Stimulated activated CD8-positive, alpha-beta memory T cell treated with anti-CD3 and anti-CD28 coated beads, Interleukin-4, amount 100 ng/mL, for 4 hours (primary cell): ENCODE measurements at places on chromosomes 13 and 19.

- DNase-seq = no peak
Observed at GRCh38 chr19:5321851-5322681, 18.5 kb downstream of the PTPRS start.

DNA sequence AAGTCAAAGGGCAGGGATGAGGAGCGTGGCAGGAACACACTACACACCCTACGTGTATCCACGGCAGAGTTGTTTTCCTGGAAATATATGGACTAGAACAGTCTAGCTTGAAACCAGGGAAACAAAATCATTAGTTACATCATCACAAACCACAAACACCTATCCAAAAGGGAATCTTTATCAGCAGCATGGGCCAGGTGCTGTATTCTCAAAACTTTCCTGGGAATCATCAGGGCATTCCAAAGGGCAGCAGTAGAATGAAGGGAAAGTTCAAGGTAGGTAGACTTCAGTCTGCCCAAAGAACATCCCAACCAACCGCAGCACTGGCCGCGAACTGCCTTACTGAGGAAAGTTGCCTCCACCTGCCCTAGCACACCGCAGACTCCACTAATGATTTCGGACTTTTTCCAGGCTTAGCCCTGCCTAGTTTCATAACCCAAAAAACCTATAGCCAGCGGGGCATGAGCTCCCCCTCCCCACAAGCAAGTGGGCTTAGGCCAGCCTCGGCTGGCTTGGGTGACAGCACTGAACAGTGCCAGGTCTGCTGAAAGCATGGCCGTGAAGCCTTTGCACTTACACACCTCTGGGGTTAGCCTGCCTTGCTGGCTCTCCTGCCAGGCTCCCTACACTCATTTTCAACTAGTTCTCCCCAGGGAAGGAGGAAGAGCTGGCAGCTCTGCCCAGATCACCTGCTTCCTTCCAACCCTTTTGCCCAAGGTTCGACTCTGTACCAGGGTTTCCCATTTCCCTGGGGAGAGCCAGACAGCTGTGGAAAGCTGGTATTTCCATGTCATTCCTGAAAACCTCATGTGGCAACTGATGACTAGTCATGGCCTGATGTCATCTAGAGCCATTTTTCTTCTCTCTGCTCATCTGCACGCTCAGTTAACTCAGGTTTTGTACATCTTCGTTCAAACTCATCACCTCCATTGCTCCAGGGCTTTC is 77.3 kb upstream of the UBAC2 start:
- no peak for DNase-seq

GRCh38 chr13:67138970-67139369 is 91.2 kb downstream of the PCDH9 start:
- no peak for DNase-seq

- no peak for DNase-seq
Observed at GRCh38 chr19:27846944-27847343, 1366.0 kb downstream of the UQCRFS1 start.

GRCh38 chr19:32611161-32611560 is 30.2 kb downstream of the PDCD5 start:
- DNase-seq = no peak

DNA sequence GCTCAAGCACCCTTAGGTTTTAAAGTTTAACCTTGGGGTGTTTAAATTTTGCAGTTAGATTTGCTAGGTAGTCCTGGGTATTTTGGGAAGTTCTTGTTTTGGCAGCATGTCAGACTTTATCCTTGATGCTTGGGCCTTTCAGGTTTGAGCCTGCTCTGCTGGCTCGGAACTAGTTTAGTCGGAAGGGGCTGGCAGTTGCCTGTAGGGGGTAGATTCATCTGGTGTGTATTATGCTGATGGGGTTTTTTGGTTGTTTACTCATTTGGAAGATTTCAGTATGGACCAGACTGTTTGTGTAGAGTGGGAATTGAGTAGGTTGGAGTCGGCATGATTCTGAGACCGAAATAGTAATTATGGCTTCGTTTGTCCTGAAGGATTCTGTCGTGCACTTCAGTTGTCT is 15.1 kb downstream of the ILF3 start:
- no peak for DNase-seq

DNA sequence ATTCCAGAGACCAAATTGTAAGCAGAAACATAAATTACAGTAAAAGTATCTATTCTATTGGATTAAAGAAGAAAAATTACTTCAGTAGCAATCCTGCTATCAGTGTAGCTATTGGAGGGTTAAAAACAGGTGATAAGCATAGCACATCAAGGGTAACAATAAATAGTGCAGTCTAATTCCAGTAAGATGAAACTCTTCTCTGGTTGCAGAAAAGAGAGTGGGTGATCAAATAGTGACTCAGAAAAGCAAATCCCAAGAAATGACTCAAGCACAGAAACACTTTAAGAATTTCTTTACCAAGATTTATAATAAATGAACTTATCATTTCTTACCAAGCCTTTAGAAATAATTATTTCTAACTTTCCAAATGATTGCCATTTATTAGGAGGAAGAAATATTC is 135.7 kb downstream of the LMO7 start:
- no peak for DNase-seq

DNA sequence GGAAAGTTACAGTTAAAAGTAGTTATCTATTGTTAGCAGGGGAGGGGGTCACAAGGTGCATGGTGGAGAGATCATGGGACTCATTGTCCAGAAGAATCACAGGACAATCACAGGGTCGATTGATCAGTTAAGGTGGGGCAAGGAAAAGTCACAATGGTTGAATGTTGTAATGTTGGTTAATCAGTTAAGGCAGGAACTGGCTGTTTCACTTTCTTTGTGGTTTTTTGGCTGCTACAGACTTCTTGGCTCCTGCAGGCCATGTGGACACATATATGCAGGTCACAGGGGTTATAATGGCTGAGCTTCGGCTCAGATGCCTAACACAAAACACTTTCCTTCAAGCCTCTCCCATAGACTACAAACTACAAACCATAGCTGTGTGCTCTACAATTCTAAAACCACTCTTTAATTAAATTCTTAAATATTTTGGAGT is 6.9 kb upstream of the ZNF431 start:
- DNase-seq = no peak
